T-helper 22 cell (primary cell): ENCODE measurements at places on chromosomes 13 and 19.

DNA sequence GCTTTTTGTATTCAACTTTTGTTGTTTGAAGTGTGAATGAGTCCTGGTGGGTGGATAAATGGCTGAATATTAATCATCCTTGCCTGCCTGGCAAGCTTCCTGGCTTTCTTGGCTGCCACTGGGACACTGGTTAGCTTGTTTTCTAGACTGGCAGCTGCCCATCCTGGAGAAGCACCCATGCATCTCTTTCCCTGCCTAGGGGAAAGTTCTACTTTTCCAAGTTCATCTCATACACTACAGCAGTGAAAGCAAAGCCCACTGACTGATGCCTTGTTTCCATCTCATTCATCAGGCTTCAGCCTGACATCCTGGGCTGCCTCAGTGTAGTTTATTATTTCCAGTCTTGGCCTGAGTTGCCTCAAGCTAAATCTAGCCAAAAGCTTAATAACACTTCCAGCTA lies 244.8 kb downstream of the PCDH20 start:
- no peak for DNase-seq

DNA sequence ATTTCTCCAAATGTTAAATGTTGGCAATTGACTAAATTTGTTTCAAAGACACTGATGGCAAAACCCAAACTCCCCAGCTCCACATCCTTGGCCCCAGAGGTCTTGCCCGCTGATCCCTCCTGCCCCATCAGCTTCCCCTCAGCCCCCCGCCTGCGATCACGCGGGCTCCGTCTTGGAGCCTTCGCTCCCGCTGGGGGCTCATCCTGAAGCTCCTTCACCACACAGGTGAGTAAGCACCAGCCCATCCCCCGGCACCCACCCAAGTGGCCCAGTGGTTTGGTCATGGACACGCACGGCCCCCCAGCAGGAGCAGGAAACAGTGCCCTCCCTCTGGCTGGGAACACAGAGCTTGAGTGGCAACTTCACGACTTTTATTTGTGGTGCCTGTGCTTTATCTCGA lies 14.9 kb downstream of the EPS8L1 start:
- DNase-seq: no peak

- DNase-seq: no peak
Observed at GRCh38 chr13:31756346-31756745, 17.0 kb downstream of the RXFP2 start.

DNA sequence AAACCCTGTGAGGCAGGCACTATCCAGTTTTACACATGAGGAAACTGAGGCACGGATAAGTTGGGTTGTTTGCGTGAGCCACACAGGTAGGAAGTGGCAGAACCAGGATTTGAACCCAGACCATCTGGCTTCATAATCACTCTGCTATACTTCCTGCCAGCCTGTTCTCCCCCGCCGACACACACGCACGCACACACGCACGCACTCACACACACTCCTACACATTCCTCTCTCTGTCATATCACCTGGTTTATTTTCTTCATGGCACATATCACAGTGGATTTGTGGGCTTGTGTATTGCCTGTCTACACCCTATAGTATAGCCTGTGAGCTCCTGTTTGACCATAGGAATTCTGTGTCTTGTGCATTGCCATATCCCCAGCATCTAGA lies 140.0 kb downstream of the SIPA1L3 start:
- no peak for DNase-seq

DNA sequence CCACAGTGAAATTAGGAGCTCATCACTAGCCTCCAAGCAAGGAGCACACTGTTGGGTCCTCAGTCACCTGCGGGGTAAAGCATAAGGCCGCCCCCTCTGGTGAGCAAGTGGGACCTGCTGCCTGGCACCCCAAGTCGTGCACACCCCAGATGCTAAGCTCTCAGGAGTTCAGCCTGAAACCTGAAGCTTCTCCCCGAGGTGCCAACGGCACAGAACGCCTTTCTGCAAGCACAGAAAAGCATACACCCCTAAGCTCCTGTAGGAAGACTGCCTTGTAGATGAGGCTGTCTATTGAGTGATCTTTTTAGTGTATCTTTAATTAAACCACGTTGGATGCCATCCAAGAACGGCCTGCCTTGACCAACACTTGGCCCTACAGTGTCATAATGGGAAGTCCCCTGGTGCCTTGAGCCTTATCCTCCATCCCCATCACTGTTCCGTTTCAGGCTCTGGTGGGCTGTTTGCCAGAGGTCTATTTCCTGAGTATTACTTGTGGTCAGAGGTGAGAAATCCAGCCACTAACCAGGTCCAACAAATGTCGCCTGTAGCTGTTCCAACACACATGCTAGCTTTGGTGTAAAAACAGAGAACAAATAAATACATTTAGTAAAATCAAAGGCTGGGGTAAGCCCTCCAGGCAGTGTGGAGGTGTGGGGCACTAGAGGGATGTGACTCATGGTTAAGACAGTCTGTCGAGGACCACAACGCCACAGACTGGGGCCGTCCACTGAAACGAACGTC lies 44.8 kb downstream of the C13orf42 start:
- DNase-seq: no peak

- no peak for DNase-seq
Observed at GRCh38 chr13:78686461-78686860, 27.5 kb upstream of the OBI1 start.

DNA sequence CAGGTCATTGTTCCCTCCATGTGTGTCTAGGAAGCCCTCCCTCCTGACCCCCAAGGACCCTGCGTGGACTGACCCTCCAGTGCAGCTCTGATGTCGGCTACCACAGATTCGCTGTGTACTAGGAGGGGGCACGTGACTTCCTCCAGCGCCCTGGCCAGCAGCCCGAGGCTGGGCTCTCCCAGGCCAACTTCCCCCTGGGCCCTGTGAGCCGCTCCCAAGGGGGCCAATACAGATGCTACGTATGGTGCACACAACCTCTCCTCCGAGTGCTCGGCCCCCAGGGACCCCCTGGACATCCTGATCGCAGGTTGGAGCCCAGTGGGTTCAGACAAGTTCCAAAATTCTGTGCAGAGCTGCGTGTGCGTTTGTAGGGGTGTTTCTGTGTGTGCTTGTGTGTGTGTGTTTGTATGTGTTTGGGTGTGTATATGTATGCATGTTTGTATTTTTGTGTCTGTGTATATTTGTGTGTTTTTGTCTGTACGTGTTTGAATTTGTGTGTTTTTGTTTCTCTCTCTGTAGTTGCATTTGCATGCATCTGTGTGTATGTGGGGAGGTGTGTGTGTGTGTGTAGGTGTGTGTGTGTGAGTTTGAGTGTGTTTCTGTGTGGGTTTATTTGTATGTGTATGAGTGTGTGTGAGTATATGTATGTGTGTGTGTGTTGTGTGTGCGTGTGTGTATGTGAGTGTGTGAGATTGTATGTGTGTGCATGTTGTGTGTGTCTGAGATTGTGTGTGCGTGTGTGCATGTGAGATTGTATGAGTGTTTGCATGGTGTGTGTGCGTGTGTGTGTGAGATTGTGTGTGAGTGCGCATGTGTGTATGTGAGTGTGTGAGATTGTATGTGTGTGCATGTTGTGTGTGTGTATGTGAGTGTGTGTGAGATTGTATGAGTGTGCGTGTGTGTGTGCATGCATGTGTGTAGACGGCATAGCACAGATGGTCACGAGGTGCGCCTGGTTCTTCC lies 21.4 kb upstream of the LILRA2 start:
- DNase-seq: no peak
